WTC11 (cell line): ENCODE measurements at places on chromosomes 1 and 21.

DNA sequence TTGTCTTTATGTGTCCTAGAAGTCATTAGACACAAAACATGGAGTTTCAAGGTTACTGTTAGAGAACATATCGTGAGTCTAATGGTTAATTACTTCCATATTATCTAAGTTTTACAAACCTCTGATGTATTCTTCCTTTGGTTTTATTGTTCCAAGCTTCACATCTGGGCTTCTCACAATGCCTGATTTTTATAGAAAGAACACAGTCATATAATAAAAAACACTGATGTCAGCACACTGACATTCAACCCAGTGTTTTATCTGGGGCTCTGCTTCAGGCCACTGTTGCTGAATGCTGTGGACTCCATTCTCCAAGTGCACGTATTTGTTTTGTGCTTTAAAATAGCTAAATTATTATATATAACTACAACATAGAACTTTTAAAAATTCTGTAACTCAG lies 232.9 kb downstream of the SMYD3 start:
- H3K4me1 ChIP-seq, result peaks cover 7% of the 10 kb centered on the region; the same call in 1 of the 2 replicates
- H3K36me3 ChIP-seq, result no peaks in the 10 kb centered on the region
- no peak overlapping the region for H3K4me3 ChIP-seq
- H3K27me3 ChIP-seq, result no peaks in the 10 kb centered on the region
- no peak for DNase-seq

DNA sequence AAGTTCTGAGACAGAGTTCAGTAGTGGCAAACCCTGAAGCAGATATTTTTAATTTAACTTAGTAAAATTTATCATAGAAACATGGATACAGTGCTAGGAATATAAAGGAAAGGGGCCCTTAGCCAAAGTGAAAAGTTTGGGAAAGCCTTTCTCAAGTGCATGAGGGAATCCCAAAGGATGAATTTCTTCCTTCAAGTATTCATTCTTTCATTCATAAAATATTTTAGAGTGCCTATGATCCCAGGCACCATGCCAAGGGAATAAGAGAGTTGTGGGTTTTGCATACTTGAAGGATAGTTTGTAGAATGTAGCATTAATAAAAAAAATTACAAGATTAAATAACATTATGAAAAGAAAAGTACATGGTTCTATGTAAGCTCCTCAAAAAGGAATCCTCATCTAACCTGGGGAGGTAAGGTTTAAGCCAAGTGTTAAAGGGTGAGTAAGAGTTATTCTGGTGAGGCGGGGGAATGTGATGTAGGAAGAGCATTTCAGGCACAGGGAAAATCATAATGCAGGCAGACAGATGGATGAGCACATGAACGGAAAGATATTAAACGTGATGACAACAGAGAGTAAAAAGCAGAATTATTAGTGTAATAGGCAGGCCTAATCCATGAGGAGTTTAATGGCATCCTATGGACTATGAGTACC lies 40.4 kb upstream of the NTNG1 start:
- no peak overlapping the region for H3K4me3 ChIP-seq
- H3K27me3 ChIP-seq, result no peaks in the 10 kb centered on the region
- H3K4me1 ChIP-seq, result no peaks in the 10 kb centered on the region
- DNase-seq, result no peak

DNA sequence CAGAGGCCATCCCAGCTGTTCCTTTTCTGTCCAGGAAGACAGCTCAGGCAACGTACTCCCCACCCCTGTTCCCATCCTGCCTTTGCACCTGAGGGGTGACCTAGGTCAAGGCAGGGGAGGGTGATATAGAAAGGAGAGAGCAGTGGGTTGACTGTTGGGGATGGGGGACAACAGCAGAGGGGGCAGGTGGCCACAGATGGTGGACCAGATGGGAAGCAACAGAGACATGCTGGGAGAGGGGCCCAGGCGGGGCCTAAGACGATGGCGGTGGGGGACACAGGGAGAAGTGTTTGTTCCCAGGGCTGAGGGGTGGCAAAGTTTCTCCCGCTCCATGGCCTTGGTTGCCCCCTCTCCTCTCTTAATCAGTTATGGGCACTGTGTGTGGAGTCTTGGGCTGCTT lies 6.3 kb downstream of the CELSR2 start:
- peaks cover 9% of the 10 kb centered on the region for H3K27me3 ChIP-seq
- DNase-seq, result no peak
- H3K4me1 ChIP-seq, result peaks cover 43% of the 10 kb centered on the region
- peaks cover 17% of the 10 kb centered on the region for H3K36me3 ChIP-seq

GRCh38 chr1:115929881-115930280 lies 46.4 kb upstream of the SLC22A15 start:
- no peaks in the 10 kb centered on the region for H3K27me3 ChIP-seq
- DNase-seq, result no peak
- no peak overlapping the region for H3K27ac ChIP-seq
- no peaks in the 10 kb centered on the region for H3K36me3 ChIP-seq

DNA sequence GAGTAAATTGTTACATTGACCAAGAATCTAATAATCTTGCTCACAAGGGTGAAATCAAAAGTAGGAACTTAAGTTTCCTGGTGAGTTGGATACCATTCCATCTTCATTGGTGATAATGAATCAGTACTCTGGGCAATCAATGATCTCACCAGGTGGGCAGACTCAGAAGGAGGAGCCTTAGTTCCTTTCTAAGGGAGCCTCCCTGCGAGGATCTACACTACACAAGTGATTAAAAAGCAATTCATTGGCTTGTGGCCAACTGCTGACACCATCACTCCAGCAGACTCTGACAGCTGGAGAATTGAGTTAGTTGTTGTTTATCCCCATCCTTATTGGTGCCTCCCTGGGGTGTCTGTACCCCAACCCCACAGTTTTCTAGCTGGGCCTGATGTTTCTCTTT lies 84.1 kb upstream of the VANGL1 start:
- H3K4me1 ChIP-seq, result peaks cover 6% of the 10 kb centered on the region
- H3K27ac ChIP-seq, result no peak overlapping the region
- DNase-seq, result no peak
- H3K4me3 ChIP-seq, result no peak overlapping the region
- no peaks in the 10 kb centered on the region for H3K36me3 ChIP-seq

GRCh38 chr1:61337037-61337436 lies 254.7 kb downstream of the NFIA start:
- H3K27ac ChIP-seq, result no peak overlapping the region
- no peak for DNase-seq
- H3K27me3 ChIP-seq, result no peaks in the 10 kb centered on the region
- peaks cover 30% of the 10 kb centered on the region for H3K4me1 ChIP-seq

DNA sequence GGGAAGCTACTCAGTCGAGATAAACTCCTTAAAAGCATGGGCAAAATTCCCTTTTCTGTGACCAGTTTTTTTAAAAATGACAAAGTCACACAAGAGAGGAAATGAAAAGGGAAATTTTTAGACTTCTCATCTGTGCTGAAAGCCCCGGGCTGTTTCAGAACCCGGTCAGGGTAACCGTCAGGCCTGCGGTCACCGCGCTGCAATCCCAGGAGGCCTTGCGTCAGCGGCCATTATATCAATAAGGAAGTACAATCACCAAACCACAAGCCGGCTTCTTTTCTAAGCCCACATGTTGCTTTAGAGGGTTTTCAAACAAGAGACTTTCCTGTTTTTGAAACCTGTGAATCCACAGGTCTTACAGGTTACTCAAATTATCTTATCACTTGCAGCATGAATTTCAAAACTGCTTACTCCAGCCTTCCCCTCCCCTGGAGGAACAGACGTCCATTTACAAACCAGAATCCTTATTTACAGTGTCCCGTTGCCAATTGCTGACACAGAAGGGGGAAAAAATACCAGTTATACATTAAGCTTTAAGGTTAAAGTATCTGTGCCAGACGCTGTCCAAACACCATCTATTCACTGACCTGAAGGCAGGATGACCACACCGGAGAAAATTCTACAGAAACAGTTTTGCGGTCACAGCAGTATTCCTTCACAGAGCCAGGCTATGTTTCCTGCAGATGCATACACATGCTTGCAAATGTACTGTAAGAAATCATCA lies 165.3 kb downstream of the TOMM20 start:
- H3K4me1 ChIP-seq, result peaks cover 36% of the 10 kb centered on the region
- DNase-seq, result no peak
- no peak overlapping the region for H3K27ac ChIP-seq
- no peaks in the 10 kb centered on the region for H3K36me3 ChIP-seq
- no peak overlapping the region for H3K4me3 ChIP-seq
- H3K27me3 ChIP-seq, result no peaks in the 10 kb centered on the region

GRCh38 chr1:113904293-113904673 lies 316 bp downstream of the AP4B1 start:
- peak overlapping the region; percentile 95 for H3K4me3 ChIP-seq
- H3K27me3 ChIP-seq, result no peaks in the 10 kb centered on the region
- DNase-seq, result peak; percentile 36
- peak overlapping the region; percentile 94 for H3K27ac ChIP-seq

DNA sequence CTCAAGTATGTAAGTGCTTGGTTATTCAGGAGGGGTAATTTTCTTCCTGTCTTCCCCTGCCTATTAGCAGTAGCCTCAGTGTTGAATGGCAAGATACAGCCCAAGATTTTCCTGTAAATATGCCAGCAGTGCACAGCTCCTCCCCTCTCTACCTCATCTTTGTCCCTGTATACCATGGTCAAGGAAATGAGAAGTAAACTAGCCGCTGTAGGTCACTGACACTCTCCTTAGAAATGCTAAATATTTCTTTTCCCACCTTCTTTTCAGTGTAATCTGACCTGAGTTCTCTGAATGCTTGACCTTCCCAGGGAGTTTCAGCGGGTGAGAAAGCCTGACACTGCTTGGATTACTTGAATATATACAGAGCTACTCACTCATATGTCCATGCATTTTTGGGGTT lies 84.1 kb upstream of the ZNF326 start:
- 0 out of 2 replicates have a peak, but pooled peaks cover 2% of the 10 kb centered on the region for H3K36me3 ChIP-seq
- H3K4me3 ChIP-seq, result peak overlapping the region; percentile 59
- peak overlapping the region; percentile 99 for H3K27ac ChIP-seq
- no peak for DNase-seq

GRCh38 chr1:17825273-17826164 lies 70.4 kb downstream of the ACTL8 start:
- no peak overlapping the region for H3K4me3 ChIP-seq
- H3K4me1 ChIP-seq, result peaks cover 7% of the 10 kb centered on the region
- DNase-seq, result no peak
- H3K27me3 ChIP-seq, result peaks cover 1% of the 10 kb centered on the region; the same call in 1 of the 2 replicates
- H3K36me3 ChIP-seq, result no peaks in the 10 kb centered on the region

DNA sequence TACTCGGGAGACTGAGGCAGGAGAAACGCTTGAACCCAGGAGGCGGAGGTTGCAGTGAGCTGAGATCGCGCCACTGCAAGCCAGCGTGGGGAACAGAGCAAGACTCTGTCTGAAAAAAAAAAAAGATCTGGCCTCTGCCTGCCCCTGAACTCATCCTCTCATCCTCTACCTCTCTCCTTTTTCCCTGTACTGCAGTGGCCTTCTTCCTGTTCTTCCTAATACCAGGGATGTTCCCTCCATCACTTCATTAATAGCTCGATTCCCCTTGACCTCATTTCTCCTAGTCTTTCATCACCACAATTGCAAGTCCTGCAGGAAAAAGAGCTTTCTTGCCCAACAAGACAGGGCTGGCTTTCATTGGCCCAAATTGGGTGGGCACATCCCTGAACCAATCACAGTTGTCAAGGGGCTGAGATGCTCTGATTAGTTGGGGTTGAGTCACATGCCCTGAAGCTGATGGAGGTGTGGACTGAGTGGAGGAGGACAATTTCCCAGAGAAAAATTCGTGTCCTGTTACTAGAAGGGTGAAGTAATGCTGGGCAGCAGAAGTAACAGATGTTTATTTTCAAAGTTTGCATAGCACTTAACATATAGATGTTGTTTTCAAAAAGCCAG lies 86.8 kb upstream of the PUM1 start:
- no peak overlapping the region for H3K4me3 ChIP-seq
- peaks cover 14% of the 10 kb centered on the region for H3K4me1 ChIP-seq
- H3K36me3 ChIP-seq, result 0 out of 2 replicates have a peak, but pooled peaks cover 5% of the 10 kb centered on the region
- no peak overlapping the region; the same call in 1 of the 2 replicates for H3K27ac ChIP-seq
- no peaks in the 10 kb centered on the region for H3K27me3 ChIP-seq

DNA sequence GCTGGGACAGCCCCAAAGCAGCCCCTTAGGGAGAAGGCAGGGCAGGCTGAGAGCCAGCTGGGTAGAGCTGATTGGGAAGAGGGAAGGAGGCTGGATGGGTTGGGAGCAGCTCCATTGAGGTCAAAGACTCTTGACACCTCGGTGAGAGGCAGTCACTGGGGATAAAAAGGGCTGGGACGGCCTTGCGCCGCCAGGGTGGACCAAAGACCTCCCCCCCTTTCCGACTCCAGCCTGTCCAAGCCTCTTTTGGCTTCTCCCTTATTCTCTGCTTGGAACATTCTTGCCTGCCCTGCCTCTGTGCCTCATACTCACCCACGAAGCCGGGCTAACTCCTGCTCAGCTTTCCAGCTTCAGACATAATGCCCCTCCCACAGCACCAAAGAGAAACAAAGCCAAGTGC lies 51.1 kb downstream of the LRRC38 start:
- peaks cover 19% of the 10 kb centered on the region for H3K36me3 ChIP-seq
- no peak overlapping the region for H3K4me3 ChIP-seq
- H3K27ac ChIP-seq, result no peak overlapping the region

DNA sequence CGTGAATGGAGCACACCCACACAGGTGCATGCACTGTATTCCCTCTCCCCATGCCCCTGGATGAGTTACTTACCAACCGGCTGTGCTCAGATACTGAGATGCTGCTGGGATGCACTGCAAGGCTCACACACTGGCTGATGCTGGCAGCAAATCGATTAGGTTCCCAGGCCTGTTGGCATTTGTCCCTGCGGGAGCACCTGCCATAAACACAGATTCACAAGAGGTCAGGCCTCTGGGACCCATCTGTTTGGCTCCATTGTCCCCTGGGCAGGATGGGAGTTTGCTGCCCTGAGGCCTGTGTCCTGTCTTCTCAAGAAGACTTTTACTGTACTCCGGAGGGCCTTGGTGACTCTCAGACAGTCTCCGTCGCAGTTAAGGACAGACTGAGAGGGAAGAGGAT lies 145.4 kb downstream of the PLXNA2 start:
- peaks cover 32% of the 10 kb centered on the region for H3K4me1 ChIP-seq
- no peak overlapping the region for H3K4me3 ChIP-seq
- DNase-seq, result no peak
- no peaks in the 10 kb centered on the region; the same call in 1 of the 2 replicates for H3K27me3 ChIP-seq
- H3K36me3 ChIP-seq, result no peaks in the 10 kb centered on the region
- peak overlapping the region; percentile 67 for H3K27ac ChIP-seq

GRCh38 chr1:228150461-228151179 lies 890 bp downstream of the GJC2 start:
- H3K4me3 ChIP-seq, result no peak overlapping the region
- H3K4me1 ChIP-seq, result 0 out of 2 replicates have a peak, but pooled peaks cover 2% of the 10 kb centered on the region
- H3K27ac ChIP-seq, result no peak overlapping the region
- peak; percentile 9 for DNase-seq
- H3K27me3 ChIP-seq, result no peaks in the 10 kb centered on the region
- H3K36me3 ChIP-seq, result no peaks in the 10 kb centered on the region

DNA sequence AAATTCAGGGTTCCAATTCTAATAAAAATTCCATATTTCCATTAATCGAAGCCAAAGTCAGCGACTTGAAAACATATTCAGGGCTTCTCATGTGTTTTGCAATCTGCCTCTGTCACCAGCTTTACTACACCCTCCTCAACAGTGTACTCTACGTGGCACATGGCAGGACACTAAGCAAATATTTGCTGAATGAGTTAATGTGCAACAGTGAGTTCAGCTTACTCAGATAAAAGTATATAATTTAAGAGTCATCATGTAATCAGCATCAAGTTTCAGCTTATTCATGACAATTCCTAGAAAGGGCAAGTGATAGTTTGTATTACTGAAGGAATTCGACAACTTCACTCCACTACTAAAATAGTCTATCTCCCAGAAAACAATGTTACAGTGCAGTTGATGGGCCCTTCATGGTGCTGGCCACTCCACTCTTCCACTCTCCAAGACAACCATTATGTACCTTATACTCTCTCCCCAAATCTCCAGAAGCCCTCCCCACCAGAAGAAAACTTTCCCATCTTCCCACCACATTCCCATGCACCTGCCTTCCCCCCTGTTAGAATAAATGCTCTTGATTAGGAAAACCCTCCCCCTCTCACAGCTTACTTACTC lies 97.3 kb downstream of the TTLL7 start:
- no peak overlapping the region for H3K4me3 ChIP-seq
- H3K36me3 ChIP-seq, result no peaks in the 10 kb centered on the region
- DNase-seq, result no peak
- H3K27me3 ChIP-seq, result no peaks in the 10 kb centered on the region
- H3K27ac ChIP-seq, result no peak overlapping the region
- H3K4me1 ChIP-seq, result 0 out of 2 replicates have a peak, but pooled peaks cover 3% of the 10 kb centered on the region
